ENCODE measurements at places on chromosomes 11 and 22.
A peak's percentile ranks its signal among the peaks of the same experiment; 100 is the strongest.

DNA sequence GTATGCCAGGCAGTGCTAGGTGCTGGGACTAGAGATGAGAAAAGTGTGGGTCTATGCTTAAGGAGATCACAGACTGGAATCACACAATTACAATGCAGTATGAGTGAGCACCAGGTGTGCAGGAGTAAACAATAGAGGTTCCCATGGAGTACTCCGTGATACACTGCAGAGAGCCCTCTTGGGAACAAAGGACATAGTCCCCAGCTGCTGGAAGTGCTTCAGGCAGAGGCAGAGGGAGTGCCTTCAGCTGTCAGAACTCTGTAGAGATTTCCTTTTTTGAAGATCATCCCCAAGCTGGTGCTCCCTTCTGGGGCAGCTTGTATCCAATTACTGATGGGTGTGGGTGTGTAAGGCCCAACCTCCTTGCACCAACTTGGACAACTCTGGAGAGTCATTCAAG, 143.5 kb upstream of the PLET1 start:
- DNase-seq = no peak

DNA sequence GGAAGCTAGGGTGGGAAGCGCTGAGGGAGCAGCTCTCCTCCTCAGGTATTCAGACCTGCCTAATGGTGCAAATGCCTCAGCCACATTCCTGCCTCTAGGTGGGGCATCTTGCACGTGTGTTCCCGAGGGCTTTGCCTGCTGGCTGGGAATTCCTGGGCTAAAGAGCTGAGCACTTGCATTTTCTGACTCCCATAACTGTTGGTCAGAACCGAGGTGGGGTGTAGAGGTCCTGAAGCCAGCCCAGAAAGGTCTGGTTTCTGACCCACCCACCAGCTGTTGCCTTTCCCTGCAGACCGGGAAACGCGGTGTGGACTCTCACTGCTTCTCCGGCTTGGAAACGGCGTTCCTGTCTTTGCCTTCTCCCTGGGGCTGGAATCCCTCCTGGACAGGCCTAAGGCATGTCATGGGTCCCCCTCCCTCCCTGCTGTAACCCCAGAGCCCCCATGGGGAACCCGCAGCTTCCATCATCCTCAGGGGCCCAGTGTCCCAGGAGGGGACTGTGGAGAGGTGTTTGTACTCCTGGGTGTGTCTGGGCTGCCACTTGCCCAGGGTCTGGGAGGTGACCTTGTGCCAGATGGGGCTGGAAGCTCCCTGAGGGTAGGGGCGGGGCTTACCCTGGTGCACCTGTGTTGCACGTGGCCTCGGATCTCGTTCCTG, 24.0 kb upstream of the SMIM38 start:
- DNase-seq = peak; percentile 10

- peak; percentile 90 for DNase-seq
Measured at GRCh38 chr11:6703247-6704063, 20.3 kb upstream of the MRPL17 start.

GRCh38 chr22:45162531-45162930, 1.2 kb upstream of the NUP50 start:
- no peak for DNase-seq

GRCh38 chr11:101390539-101390938, 193.3 kb downstream of the TRPC6 start:
- DNase-seq = peak; percentile 18

- DNase-seq = no peak
Measured at GRCh38 chr11:129866311-129866710, 29.1 kb downstream of the NFRKB start.

- no peak for DNase-seq
Measured at GRCh38 chr11:69365558-69365957, 71.6 kb downstream of the MYEOV start.

- DNase-seq = no peak
Measured at GRCh38 chr11:28176351-28176750, 68.2 kb downstream of the METTL15 start.

DNA sequence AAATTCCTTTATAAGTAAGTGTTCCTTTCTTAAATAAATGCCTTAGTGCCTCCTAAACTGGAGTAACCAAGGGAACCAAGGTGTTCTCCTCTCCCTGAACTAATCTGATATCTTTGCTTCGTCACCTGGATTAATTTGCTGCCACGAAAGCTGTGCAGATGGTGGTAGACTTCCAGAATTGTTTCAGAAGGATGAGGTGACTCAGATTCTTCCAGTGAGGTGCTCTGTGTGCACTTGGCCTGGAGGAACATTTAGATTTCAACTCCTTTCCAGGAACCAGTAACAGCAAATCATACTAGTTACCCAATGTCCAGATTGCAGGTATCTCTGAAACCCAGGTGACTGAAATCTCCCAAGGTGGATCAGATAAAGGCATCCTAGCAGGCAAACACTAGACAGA, 181.9 kb downstream of the FAT3 start:
- no peak for DNase-seq

GRCh38 chr22:21915624-21916308, 36.9 kb downstream of the PPM1F start:
- no peak for DNase-seq

GRCh38 chr11:69823641-69824265, 4.5 kb upstream of the FGF3 start:
- DNase-seq = no peak

- no peak for DNase-seq
Measured at GRCh38 chr11:27875831-27876775, 175.8 kb upstream of the BDNF start.

DNA sequence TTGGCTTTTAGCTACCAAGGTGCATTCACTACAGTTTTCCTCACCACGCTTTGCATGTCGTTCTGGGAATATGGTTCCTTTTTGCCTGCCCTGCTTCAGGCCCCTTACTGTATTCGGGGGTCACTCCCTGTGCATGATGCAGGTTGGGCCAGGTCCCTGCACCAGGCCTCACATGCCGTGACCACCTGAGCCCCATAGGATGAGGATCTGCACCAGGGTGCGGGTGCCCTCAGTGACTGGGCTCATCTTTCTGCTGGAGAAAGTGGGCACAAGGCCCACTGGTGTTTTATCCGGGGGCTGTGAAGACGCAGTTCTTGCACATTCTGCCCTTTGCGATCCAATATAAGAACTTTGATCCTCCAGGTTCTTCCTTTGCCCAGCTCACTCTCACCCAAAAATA, 45.7 kb upstream of the CABP7 start:
- no peak for DNase-seq

DNA sequence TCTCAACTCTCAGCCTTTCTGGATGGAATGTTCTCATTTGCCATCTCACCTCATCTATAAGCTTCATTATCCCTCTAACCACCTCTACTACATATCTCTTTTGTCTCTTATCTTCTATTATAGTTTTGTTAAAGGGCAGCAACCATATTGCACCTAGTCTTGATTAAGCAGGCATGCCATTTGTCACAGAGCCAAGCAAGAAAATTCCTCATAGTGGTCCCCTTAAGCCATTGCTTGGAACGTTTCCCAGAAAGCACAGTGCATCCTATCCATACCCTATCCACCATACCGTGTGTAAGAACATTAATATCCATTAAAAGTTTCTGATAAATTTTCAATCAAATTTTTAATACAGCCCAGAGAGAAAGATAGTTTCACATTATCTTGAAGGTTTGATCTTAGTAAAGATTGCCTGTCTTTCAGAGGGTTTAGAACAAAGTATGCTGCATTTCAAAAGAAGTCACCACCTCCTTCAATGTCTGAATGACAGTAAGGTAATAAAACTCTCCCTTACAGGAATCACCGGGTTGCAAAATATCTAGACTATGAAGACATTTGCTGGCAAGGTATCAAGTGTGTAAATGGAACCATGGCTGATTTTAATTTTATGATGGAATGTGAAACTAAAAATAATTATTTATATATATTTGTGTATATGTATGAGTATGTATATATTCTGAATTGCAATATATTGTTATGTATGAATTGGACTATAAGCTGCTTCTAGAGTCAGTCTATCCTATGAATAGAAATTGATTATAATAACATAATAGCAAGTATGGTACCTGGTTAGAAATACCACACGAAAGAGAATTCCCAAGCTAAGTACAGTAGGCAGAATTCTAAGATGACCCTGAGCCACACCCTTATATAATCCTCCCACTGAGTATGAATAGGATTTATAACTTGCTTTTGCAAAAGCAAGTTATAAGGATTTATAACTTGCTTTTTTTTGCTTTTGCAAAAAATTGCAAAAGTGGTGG, 1296.3 kb downstream of the LRRC4C start:
- DNase-seq = no peak
